ENCODE measurements at places on chromosomes 5 and 9.

DNA sequence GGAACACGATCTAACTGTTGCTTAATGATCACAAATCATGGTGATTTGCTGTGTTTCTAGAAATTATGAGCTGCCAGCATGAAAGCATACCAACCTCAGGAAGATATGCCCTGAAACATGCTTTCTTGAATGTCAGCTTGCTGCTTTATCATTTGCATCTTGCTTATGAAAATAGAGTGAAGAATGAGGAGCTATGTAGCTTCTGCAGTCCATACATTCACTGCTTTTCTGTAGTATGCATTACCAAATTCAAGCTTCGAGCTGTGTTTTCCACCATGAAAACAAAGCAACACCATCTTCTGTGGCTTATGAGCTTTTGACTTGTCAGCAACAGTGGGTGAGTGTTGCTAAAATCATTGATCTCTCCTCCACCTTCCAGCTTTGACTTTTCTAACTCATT is 16.5 kb downstream of the F2RL2 start:
- no peak for DNase-seq

DNA sequence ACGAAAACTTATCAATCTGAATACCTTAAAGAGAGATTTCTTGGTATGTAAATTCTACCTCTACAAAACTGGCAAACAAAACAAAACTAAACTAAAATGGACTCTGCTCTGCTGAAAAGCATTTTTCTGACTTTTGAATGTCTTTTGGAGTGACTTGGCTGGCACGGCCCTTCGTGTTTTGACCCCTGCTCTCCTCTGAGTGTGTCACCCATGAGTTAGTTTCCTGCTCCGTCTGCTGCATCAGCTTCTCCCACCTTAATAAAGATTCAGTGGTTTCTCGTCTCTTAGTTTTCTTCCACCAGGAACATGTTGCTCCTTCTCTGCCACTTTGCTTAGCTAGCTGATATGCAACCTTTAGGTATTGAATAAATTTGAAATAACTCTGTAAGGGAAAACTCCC is 1084.0 kb upstream of the CDH18 start:
- DNase-seq, result peak; percentile 20

DNA sequence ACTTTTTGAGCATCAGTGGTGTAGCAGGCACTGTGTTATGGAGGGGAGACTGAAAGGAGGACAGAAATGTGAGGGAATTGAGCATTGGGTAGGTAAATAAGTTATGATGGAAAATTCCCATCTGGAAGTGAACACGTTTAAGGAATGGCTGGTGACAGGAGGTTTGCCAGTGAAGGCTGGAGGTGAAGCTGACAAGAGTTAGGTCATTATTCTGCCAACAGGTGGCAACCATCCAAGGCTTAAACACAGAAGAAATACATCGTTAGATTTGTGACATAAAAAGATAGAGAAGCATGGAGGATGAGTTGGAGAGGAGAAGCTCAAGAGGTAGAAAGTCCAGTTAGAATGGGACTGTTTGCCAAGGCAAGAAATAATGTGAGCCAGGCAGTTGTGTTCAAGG is 455.3 kb upstream of the SGCD start:
- DNase-seq, result no peak

DNA sequence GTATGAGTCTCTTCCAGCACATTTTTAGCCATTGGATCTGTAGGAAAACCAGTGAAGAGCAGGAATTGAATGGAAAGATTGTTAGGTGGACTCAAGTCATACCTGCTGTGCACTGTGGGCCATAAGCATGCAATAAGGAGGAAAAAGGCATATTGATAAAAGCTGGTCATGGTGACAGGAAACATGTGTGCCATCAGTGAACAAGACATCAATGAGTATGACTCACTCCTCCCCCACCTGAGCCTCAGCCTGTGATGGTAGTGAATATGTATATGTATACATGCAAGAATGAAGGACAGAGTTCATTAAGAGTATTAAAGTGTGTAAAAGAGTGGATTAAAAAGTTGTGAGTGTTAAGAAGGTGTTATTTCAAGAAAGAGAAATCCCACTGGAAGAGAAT is 164.5 kb downstream of the TMEM38B start:
- DNase-seq, result no peak

DNA sequence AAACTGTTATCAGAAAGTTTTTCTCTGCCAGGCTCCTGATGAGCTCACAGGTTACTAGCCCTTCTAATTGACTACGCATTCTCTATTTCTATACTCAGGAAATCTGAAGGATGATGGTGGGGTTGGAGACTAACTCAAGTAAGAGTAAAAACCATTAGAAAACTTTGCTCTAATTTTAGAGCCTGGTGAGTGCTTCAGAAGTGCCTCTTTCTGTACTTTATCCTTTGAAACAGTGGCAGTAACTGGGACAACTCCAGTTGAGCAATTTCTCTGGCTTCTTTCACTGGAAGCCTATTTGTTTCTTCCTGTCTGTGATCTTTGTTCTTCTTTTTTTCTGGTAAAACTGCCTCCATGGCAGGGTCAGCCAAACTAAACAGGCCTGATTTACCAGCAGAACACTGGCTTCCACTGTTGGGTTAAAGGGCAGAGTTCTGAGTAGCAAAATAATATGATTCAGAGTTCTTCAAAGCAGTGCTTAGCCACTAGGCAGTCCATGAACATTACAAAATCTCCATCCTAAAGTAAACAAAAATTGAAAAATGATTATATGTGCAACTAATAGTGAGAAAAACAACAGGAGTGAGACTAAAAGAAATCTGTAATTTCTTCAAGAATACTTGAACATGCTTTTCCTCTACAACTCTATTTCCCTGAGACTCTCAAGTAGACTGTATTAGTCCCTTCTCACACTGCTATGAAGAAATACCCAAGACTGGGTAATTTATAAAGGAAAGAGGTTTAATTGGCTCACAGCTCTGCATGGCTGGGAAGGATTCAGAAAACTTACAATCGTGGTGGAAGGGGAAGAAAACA is 79.8 kb downstream of the MROH2B start:
- DNase-seq, result peak; percentile 96

GRCh38 chr5:78533356-78533755 is 115.2 kb downstream of the LHFPL2 start:
- DNase-seq, result peak; percentile 71

- DNase-seq, result no peak
Observed at GRCh38 chr5:29114331-29114768, 2076.0 kb upstream of the CDH9 start.

- peak; percentile 23 for DNase-seq
Observed at GRCh38 chr9:130794923-130795495, 40.0 kb upstream of the ABL1 start.

- no peak for DNase-seq
Observed at GRCh38 chr9:98522487-98522886, 186.2 kb downstream of the GABBR2 start.

DNA sequence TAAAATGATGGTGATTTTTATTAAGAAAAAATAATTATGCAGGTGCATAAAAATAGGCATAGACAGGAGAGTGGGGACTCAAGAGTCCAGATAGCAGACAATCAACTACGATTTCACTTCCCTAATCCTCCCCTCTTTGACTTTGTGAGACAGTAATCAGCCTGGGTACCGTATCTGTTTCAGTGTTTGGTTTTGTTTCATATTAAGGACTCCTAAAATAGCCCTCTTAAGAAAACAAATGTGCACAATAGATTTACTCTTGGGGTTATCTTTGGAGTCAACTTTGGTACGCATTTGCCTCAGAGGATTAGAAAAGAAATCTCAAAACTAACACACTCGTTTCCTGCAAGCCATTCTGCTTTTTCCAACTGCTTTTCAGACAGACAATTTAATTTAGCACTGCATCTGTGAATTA is 96.3 kb downstream of the ZNF608 start:
- DNase-seq, result peak; percentile 70

DNA sequence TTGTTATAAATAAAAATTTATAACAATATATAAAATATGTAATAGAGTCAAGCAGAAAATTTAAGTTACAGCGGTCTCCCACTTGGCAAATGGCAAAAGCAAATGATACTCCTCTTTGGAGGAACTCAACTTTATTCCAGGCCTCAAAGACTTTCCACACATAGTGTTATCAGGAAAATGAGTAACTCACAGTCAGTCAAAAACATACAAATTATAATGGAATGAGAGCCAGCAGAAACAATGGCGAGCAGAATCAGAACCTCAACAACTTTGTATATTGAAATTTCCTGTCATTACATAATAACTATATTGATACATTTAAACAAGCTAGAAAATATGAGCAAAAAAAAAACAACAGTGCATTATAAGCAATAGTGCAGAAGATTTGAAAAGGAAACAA is 45.2 kb downstream of the ABLIM3 start:
- peak; percentile 40 for DNase-seq

DNA sequence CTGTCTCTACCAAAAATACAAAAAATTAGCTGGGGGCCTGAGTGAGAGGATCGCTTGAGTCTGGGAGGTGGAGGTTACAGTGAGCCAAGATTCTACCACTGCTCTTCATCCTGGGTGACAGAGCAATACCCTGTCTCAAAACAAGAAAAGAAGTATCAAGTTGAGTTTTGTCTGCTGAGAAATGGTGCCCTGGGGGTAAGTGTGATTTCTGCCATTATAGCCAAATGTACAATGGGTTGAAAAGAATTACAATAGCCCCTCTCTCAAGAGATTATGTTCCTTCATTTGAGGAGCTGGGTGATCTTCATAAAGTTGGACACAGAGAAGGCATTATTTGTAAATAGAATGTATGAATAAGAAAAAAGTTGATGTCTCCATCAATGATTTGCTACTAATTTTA is 189.4 kb downstream of the GOLPH3 start:
- no peak for DNase-seq

DNA sequence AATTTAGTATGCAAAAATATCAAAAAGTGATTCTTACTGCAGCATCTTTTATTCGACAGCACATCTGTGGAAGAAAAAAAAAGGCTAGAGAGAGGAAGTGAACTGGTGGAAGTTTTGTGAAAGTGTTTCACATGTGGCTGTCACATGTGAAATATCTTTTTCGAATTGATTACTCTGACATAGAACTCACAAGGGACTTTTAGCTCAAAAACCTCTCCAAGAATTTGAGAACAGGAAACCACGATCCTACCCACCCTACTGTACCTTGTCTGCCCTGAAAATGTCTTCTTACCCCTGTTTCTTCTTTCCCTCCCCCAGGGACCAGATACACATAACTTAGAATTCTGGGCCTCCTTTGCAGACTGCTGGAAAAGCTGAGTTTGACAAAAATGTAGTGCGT is 106.5 kb upstream of the PRRC1 start:
- no peak for DNase-seq

- DNase-seq, result peak; percentile 23
Observed at GRCh38 chr5:58294598-58295305, 165.1 kb downstream of the PLK2 start.

- no peak for DNase-seq
Observed at GRCh38 chr5:151258816-151259215, 5.8 kb downstream of the GM2A start.

DNA sequence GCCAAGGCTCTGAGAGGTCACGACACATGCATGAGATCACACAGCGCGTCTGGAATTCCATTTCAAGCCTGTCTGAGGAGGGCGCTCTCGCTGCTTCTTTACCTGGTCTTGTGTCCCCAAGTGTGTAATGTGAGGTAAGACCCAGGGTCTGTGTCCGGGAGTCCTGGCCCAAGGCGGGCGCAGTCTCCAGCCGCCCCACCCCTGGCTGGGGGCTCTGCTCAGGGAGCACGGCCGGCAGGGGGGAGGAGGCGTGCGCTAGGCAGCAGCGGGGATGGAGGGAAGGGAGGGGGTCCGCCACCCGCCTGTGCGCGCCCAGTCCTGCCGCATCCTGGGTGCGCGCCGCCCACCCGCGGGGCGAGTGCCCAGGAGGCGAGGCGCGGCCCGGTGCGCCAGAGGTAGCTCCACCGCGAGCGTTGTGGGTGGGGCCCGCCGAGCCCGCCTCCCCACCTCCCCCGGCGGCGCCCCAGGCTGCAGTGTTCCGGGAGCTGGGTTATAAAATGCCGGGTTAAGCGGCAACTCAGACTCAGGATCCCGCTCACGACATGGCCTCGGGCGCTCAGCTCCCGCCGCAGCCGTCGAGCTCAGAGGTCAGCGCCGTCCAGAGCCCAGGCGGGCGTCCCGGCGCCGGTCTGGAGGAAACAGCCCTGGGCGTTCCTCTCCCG is at the start of gene CCNI2:
TSS of gene CCNI2 (plus strand) at position 473 of the 662 bp plus-strand sequence. CDS start at position 543, 70 bp downstream.
- no peak for DNase-seq

GRCh38 chr5:97071101-97071500 is 71.3 kb downstream of the LIX1 start:
- DNase-seq, result peak; percentile 63

DNA sequence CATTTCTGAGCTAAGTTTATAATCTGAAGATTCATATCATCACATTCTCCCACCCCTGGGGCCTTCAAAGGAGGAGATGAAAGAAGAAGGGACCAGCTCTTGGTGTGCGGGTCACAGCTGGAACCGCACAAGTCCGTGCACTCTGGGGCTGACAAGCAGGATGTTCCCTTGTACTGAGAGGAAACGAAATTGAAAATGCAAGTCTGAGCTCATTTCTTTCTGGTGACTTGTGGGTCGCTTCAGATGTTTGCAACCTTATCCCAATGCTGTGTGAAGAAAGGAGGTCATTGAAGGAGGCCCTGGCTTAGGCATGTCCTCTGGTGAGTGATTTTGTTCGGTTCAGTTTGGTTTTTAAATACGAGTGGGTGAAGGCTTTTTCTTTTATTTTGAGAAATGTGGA is 59.6 kb downstream of the C9orf152 start:
- no peak for DNase-seq

GRCh38 chr5:43854697-43855292 is 251.8 kb downstream of the NNT start:
- DNase-seq, result peak; percentile 11

DNA sequence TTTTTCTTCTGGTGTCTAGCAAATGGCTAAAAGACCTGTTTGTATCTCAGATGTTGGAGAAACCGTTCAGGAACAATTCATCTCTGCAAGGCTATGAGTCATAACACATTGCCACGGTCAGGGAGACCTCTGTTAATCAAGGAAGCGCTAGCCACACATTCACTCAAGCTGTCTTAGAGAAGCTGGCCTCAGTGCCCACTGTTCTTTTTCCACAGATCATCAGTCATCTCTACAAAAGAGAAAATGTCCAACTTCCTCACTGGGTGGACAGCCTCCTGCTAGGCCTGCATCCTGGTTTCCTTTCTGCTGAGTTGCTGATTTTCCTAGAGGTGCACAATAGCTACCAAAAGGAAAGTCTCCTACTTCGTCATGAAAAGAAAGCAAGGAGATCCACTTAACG is 360.5 kb downstream of the BNC2 start:
- DNase-seq, result peak; percentile 73

GRCh38 chr5:67435032-67435431 is 238.4 kb upstream of the CD180 start:
- no peak for DNase-seq

DNA sequence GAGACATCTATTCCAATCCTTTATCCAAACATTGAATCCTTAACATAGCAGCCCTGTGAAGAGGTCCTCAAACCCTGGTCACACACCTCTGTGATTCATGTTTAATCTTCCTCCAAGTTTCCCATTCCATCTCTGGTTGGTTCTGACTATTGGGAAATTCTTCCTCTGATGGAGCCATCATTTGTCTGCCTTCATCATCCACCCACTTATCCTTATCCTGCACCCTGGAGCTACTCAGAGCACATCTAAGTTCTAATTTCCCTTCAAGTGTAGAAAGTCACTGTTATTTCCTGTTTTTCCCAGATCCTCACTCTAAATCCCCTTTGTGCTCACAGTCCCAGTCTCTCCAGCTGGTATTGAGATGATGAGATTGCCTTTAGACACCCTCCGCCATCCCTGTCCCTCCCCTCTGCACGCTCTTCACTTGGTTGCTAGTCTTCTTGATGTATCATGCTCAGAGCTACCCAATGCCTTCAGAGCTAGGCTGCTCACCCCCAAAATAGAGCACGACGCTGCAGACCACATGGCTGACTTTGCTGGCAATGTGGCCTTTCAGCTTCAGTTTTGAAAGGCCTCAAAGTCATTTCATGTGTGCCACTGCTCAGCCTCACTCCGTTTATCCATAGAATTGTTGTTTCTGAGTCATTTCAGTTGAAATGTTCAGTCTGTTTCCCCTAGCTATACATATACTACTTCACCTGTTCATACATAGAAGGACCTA is 154.3 kb downstream of the PALM2AKAP2 start:
- DNase-seq, result no peak
